ENCODE measurements at places on chromosomes 1 and 21. TPM values are rescaled to one million over a fixed set of nuclear protein-coding genes. Genes with fewer than 3 reads are reported as not detected.

The DNAJC28 gene
- 0.88 TPM for polyA plus RNA-seq

The SCMH1 gene
- 38.5 TPM for polyA plus RNA-seq

GRCh38 chr21:31418377-31419001 lies 74.4 kb upstream of the TIAM1 start:
- no peak for DNase-seq

- no peak for DNase-seq
These were observed 22.2 kb upstream of the PRSS38 start for GRCh38 chr1:227793079-227793947.

GRCh38 chr1:199460933-199461332 lies 566.6 kb upstream of the NR5A2 start:
- no peak for DNase-seq

GRCh38 chr1:109091078-109091838 lies 694 bp downstream of the TMEM167B start:
- DNase-seq: peak; percentile 67

The IQCC gene
- 2.9 TPM for polyA plus RNA-seq

GRCh38 chr1:230228236-230228897 lies 161.3 kb downstream of the GALNT2 start:
- no peak for DNase-seq

- no peak for DNase-seq
These were observed 15.4 kb upstream of the SAMD13 start for GRCh38 chr1:84286071-84286470.

The INTS11 gene
- 141 TPM for polyA plus RNA-seq

DNA sequence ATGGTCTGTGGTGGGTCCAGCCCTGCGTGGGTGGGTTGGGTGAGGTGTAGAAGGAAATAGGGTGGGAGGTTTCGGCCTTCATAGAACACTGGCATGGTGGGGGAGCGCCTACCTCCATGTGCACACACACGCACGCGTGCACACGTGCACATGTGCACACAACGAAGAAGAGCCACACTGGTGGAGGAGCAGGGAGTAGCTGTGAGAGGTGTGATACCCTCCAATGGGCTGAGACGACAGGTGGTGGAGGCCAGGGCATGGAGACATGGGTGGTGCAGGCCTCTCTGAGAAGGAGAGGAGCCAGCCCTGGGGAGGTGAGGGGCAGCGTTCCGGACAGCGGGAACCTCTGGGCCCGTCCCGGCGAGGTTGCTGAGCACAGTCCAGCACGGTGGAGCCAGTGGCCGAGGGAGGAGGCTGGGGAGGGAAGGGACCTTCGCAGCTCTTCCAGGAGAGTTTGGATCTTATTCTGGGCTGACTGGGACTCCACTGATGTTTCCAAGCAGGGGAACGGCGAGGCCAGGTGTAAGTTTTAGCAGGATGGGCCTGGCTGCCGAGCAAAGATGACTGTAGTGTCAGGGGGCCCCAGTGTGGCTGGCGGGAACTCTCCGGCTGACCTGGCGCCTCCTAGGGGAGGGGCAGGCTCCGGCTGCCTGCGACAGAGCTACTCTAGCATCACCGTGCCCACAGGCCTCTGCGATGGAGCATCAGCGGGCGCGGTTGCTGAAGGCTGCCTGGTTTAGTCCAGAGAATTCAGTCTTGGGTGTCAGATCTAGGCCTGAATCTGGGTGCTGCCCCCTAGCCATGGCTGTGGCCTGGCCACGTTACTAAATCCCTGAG lies 107.2 kb downstream of the ARHGEF10L start:
- DNase-seq: no peak

DNA sequence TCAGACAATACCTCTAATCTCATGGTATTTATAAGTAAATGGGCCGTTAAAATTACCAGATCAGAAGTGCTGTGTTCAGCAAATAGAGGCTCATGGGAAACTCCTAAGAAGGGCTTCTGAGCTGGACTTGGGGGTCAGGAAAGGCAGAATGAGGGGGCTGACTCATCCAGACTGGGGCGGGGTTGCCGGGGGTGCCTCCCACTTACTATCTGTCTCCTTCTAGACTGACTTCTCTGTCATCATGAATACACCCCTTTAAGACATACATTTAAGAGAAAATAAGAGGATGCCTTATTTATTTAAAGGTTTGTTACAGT lies 96.0 kb upstream of the ERRFI1 start:
- DNase-seq: no peak
